ENCODE measurements at places on chromosomes 3 and 15.

DNA sequence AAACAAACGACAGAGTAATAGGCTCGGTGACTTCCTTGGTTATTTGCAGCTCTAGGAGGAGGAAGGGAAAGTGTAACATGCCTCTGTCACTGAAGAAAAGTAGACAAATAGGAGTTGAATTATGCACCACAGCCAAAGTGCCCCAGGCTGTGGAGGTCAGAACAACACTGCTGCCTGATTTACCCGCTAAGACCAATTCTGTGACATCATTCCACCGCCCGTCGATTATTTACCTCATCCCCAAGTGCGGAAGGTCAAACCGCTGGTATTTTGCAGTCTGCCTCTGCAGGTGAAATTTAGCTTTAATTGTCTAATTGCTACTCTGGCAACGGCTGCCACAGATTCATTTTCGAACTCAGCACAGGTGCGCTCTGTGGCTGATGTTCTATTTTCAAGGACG is 106.3 kb upstream of the PRICKLE2 start:
- no peak for DNase-seq

GRCh38 chr15:32701863-32702262 is 15.9 kb upstream of the GREM1 start:
- DNase-seq, result no peak

DNA sequence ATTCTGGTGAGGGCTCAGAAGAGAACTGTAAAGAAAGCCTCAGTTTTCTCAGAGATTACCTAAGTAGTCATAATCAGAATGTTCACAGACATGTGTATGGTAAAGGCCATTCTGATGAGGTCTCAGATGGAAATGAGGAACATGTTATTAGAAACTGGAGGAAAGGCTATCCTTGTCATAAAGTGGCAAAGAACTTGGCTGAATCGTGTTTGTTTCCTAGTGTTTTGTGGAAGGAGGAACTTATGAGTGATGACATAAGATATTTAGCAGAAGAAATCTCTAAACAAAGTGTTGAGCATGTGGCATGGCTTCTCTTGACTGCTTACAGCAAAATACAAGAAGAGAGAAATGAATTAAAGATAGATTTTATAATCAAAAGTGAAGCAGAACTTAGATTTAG is 12.8 kb upstream of the KLHL40 start:
- DNase-seq, result no peak

GRCh38 chr15:81029414-81030300 is 28.9 kb downstream of the TLNRD1 start:
- DNase-seq, result no peak

DNA sequence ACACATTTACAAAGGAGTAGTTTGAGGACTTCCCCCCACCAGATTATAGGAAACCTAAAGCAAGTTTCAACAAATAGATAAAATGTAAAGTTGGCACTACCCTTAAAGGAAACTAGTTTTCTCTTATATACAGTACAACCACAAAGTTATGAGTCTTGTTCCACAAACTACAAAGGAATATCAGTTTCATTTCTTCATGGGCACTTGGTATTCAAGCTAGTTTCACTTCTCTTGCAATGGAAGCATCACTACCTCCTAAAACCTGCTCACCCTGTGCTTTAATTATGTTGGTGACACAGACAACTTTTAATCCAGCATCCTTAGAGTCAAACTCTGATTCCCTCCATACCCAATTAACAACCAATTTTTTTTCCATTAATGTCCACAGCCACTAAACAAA is 707.0 kb downstream of the ROBO2 start:
- DNase-seq, result no peak

DNA sequence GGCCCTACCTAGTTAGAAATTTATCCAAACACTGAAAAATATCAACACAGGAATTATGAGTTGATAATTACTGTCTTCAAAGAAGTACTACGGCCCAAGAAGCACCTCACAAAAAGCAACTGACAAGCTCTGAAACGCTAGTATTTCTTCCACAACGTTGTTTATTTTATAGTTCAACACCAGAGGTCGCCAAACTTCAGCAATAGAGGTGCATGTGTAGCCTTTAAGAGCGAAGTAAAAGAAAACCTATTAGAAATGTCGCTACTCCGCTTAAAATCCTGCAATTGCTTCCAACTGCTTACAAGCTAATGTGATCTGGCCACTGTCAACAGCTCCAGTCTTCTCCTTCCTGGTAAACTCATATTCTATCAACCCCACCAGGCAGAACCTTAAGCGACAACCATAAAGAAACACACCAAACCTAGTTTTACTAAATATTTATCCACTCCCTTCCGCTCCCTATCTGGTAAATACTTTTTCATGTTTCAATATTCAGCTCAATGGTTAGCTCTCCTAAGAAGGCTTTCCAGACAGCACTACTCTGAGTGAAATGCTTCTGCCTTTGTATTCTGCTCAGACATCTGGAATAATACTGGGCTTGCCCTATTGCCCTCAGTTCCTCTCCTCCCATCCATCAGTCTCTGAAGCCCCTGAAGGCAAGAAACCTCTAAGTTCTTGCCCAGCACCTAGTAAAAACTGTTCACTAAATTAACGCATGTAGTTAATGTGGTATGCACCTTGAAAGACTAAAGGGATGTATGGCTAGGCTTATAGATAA is 110.2 kb downstream of the NR1I2 start:
- peak; percentile 63 for DNase-seq

DNA sequence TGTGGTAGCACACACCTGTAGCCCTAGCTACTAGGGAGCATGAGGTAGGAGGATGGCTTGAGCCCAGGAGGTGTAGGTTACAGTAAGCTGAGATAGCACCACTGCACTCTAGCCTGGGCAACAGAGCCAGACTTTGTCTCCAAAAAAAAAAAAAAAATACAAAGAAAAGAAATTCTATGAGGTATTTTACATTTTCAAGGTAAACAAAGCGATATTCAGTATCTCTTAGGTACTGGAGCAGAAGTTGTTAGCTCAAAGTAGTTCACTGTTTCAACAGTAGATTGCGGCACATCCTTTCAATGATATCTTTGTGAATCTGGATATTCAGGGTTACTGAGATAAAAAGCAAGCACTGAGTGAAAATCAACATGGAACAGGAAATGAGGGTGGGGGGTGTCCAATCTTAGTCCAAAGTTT is 318.5 kb downstream of the ZNF621 start:
- no peak for DNase-seq

DNA sequence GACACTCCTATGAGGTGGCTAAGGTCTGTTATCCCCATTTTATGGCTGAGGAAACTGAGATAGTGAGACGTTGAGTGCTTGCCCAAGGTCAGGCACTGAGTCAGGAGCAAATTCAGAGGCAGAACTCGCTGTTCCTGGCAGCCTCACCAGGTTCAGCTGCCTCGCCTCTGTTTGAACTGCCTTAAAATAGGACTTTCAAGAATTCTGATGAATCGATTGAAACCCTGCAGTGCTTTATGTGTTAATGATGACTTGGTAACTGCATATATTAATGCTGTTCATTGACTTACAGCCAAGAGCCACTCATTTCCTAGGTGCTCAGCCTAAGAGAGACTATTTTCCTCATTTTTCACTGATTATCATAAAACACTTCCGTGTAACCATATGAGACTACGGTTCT is 79.5 kb upstream of the BHLHE40 start:
- no peak for DNase-seq

- no peak for DNase-seq
Observed at GRCh38 chr3:105564546-105565288, 198.0 kb downstream of the ALCAM start.

GRCh38 chr3:38454884-38455638 is 1.4 kb downstream of the ACVR2B start:
- peak; percentile 22 for DNase-seq

- DNase-seq, result no peak
Observed at GRCh38 chr15:86570738-86571137, 491.1 kb downstream of the AGBL1 start.

GRCh38 chr3:53134631-53135232 is 4.5 kb upstream of the RFT1 start:
- DNase-seq, result peak; percentile 19

GRCh38 chr15:22795206-22796063 is 9.0 kb downstream of the NIPA1 start:
- DNase-seq, result no peak

DNA sequence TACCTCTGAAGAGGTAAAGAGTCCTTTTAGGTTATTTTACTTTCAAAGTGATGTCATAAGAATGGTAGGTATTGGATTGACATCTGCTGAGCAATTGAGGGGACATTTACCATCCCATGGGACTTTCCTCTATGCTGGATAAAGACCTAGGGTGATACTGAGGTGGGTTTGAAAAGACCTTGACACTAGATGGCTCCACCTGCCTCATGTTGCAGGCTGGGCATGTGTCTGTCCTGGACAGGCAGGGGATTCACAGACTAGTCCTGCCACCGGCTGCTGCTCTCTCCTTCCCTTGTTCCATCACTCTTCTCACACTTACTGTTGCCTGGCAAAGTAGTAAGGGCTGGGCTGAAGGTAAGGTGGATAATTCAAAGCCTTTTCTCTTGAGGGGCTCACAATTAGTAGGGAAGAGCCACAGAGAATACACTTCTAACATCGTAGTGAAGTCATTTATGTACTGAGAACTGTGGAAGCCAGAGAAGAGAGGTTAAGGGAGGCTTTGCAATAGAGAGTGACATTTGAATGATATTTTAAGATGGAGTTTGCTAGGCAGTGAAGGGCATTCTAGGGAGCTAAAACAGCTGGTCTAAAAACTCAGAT is 27.7 kb downstream of the TRAK1 start:
- peak; percentile 44 for DNase-seq

- DNase-seq, result no peak
Observed at GRCh38 chr3:192933779-192934460, 16.3 kb upstream of the MB21D2 start.

DNA sequence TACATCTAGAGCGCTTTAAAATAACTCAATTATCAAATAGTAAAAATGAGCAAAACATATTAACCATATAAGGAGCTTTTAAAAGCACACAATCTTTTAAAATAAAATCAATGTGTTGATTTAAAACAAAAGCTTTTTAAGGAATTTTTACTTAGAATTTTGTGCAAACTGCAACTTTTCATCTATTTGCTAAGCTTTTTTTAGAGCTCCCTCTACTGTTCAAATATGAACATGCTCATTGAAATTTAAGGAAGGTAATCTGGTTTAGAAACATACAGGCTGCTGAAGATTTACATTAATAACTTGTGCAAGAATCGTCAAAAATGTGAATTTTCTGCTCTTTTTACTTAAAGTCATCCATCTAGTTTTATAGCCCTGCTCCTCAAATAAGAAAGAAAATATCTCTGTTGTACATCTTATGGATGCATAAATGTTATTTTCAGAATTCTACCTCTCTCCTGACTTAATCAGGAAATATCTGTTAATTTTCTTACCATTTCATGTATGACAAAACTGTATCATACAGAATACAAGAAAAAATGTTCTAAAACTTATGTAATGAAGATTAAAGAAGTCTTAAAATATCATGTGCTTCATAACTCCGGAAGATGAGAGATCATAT is 469.4 kb upstream of the ROBO2 start:
- DNase-seq, result no peak

DNA sequence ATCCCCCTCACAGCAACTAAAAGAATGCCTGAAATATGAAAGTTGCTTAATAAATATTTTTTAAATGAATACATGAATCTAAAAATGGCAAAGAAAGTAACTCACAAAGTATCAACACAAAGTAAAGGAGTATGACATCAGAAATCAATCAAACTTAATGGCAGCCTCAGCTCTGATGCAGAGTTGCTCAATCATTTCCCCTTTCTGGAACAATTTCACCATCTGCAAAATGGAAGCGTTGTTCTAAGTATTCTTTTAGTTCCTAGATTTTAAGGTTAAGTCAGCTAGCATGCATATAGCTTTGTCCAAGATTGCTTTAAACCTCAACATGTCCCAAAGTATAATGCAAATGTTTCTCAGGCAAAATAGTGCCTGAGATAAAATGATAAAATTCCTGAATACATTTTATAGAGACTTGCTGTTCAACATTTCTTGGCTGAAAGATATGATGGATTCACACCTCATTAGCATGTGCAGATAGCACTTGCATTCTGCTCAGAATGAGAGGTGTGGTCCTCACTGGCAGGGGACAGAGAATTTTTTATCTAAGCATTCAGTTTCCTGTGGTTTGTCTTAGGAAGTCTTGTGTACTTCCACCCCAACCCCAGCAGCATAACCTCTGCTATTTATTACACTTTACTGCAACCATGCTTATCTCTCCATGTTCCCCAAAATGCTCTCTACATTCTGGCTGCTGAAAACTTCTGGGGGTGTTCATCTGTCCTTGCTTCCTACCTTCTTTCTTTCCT is 429.3 kb downstream of the GRM7 start:
- DNase-seq, result no peak

DNA sequence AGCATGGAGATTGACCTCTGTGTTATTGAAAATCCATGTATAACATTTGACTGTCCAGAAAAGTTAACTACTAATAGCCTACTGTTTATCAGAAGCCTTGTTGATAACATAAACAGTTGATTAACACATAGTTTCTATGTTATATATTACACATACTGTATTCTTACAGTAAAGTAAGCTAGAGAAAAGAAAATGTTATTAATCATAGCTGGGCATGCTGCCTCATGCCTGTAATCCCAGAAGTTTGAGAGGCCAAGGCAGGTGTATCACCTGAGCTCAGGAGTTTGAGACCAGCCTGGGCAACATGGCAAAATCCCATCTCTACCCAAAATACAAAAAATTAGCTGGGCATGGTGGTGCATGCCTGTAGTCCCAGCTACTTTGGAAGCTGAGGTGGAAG is 163.3 kb downstream of the EPHA6 start:
- DNase-seq, result no peak

GRCh38 chr3:160477750-160478149 is 28.2 kb upstream of the TRIM59 start:
- DNase-seq, result no peak

DNA sequence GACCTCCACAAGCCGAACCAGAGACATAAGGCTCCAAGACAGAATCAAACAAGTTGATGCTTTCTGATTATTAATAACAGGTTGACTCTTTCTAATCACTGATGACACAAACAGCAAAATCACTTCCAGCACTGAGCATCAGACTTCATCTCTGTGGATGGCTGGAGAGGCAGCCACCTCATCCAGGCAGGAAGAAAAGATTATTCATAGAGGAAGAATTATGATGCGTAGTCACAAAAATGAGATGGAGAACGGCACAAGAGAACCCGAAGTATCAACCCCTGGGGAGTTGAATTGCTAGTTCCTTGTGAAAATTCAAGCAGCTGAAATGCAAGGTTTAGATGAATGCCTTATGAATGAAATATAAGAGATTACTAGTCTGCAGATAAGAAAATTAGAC is 49.9 kb upstream of the LMCD1 start:
- no peak for DNase-seq

DNA sequence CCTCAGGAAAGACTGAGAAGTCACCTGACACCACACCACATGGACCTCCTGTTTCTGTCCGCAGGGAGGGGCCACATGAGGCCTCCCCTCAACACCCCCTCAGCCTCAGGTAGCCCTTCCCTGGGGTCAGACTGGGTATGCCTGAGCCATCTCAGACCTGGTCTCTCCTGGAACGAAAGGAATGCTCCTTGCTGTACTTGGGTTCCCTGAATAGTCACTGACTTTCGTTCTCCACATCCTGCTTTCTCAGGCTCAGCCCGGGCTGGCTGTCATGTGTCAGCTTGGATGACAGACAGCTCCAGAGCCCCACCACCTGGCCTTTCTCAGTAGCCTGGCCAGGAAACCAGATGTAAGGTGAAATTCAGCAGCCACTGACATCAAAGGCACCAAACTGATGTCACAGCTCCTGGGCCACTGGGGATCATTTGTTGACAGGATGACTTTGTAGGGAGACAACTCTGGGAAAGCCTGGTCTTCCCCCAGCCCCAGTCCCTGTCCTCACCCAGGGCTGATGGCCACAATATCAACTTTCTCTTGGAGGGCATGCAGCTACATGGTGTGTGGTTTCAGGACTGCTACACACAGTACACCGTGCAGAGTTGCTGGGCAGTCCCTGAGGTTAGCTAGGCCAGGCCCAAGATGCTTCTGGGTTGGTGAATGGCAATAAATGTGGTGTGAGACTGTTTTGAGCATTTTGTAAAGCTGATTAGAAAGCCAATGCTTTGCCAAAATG is 141.4 kb upstream of the MRPS22 start:
- no peak for DNase-seq

All from NCI-H1436 (cell line).